Muscle of leg (tissue), 16 donors: ENCODE measurements at places on chromosomes 2 and 18.
A peak's percentile ranks its signal among the peaks of the same experiment; 100 is the strongest.

DNA sequence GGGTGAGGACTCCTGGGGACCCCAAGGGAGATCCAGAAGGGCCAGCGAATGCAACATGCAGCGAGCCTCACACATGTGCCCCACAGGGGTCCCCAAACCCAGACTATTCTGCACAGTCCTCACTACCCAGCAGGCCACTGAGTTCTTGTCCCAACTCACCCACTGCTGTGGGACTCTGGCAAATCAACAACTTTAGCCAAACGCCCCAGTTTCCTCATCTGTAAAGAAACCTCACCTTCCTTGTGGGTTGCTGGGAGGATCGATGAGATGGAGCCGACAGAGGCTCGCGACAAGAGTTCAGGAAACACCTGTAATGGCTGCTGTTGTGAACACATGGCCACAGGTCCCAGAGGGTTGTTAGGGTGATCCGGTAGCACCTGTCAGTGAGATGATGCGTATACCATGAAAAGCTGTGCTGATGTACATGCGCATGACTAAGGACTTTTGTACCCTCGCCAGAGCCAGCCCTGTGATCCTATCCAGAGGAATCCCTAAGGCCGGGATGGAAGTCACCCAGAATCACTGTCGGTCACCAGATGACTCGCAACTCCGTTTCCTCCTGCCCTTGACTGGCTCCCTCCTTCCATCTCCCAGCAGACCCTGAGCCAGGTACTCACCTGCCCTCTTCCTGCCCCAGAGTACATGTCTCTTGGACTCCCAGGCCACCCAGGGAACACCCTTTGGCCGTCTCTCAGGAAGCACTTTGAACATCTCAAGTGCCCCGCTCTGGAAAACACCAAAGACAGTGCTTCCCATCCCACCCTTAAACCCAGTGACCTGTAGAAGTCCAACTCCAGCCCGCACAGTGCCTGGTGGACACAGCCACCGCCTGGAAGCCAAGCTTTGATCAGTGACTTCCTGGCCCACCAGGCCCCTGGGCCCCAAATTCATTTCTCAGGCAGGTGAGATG lies 103.3 kb upstream of the ID2 start:
- no peak for DNase-seq

GRCh38 chr2:68951899-68952298 lies 794 bp downstream of the GKN2 start:
- DNase-seq = no peak

- no peak for DNase-seq
Measured at GRCh38 chr2:60125611-60126426, 427.6 kb downstream of the BCL11A start.

GRCh38 chr2:118202707-118203303 lies 114.5 kb downstream of the INSIG2 start:
- DNase-seq = peak; percentile 70

DNA sequence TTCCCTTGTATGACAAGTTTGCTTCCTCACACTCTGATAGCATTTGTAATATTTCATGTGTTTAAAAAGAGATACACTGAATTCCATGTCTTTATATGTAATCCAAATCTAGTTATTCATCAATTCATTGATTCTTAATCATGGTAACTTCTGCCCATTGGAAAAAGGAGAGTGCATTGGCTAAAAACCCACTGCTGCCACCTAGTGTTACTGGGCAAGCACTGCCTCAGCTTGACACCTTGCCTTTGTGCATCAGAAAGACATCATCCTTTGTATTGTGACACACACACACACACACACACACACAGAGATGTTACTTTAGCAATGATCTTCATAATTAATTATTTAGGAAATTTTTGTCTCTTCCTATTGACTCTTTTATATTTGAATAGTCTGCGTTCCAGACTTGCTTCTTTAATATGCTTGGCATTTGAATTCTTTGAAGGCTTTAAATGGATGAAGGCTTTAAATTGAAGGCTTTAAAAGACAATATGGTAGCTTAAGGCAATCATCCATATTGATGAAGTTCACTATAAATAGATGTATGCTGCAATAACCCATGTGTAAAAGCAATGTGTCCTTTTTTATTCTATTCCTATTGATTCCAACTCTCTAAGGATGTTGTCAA lies 414.2 kb upstream of the CHST9 start:
- peak; percentile 49 for DNase-seq

DNA sequence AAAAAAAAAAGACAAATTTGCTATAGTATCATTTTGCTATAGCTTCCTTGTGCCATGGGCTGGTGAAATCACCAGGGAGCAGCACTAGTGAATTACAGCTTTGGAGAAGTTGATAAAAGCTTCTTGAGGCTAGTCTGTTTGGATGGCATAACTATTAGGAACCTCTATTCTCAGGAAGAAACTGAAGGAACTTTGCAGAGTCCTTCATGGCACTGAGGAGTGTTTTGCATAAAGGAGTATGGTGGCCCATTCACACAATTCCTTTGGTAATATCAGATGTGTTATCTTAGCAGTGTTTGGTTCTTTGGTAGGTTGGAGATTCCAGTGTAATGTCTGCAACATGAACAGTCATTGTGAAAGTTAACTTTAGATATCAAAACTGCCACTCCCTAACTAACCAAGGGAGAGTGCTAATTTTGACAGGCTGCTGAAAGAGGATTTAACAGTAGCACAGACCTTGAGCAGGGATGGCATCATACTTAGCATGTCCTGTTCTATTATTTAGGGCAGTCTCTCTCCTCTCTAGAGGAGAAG lies 76.6 kb upstream of the ZFP36L2 start:
- DNase-seq = no peak

DNA sequence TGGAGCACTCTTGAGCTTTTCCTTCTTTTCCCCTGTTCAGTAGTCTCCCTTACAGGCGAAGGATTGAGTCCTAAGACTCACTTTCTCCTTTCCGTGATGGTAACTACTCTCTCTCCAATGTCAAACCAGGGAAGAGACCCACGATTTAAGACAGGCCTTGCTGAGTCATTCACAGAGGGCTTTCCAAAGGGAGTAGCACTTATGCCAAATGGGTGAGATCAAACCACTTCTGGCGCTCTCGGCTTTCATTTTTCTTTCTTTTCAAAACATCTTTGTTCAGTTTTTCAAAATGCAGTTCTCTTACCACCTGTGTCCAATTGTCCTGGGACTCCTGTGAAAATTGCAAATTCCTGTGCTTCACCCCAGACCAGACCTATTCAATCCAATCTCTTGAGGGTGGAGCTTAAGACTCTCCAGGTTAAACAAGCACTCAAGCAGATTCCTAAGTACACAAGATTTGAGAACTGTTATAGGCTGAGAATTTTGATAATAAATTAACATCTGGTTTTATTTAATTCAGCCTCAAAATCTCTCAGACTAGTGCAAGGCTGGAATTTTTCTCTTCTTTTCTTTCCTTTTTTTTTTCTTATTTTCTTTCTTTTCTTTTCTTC lies 14.4 kb upstream of the MRPL19 start:
- peak; percentile 33 for DNase-seq

DNA sequence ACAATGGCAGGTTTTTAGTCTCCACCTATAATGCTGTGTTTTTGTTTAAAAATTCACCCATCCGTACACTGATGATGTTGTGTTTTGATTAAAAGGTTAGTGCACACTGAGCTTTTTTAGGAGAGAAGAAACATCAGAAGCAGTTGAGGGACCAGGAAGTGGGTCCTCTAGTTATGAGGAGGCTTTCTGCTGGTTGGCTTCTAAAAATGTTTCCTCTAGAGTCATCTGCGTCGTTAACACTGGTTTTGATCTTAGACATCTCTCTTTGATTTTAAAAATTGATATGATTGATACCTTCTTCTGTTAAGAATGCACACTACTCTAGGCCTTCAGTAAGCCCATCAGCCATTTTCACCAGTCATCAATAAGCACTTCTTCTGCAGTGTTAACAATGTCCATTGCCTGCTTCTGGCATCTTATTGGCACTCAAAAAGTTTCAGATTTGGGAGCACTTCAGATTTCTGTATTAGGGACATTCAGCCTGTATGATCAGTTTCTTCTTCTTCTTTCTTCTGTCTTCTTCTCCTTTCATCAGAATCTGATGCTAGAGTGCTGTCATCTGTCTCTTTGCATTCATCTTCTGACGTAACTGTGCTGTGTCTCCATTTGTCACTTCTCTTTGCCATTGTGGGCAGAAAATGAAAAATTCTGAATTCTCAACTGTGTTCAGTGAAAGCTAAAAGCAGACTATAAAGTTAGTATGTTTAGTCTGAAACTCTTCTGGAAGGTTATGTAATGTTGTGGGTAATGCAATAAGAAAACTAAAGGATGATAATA lies 56.3 kb downstream of the PHLPP1 start:
- DNase-seq = no peak

- no peak for DNase-seq
Measured at GRCh38 chr2:42841344-42841743, 49.0 kb upstream of the HAAO start.

DNA sequence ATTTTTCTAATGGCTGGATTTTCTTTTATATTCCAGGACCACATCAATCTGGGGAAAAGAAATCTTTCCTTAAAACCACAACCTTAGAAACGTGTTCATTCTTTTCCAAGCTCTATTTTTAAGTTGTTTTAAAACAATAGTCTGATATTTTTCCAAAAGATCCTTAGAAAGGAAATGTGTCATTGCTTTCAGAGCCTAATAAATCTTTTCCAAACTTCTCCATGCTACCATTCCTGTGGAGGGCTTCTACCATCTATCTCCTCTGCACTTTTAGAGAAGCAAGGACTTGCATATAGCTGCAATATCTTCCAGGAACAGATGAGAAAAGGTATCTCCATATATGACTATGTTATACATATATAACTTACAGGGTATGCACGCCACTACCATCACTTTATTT lies 21.2 kb downstream of the WDFY1 start:
- no peak for DNase-seq

GRCh38 chr18:48698707-48699106 lies 159.9 kb downstream of the CTIF start:
- DNase-seq = no peak

GRCh38 chr18:58221060-58221725 lies 177.2 kb downstream of the NEDD4L start:
- no peak for DNase-seq

DNA sequence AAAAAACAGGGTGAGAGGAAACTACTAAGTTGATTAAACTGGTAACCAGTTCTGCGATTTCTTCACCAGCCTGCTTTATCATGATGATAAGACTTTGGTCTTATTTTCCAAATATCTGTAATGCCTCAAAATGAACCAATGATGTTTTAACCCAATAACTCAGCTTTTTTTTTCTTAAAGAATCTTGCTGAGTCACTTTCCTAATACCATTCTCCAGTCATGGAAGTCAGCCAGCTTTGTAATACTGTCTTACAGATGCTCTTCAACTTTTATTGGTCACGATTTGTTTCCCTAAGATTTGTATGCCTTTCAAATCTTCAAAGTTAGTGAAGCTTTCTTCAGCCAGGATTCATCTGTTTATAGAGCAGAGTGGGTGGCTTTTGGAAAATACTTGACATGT lies 47.7 kb upstream of the SMIM21 start:
- DNase-seq = peak; percentile 65

DNA sequence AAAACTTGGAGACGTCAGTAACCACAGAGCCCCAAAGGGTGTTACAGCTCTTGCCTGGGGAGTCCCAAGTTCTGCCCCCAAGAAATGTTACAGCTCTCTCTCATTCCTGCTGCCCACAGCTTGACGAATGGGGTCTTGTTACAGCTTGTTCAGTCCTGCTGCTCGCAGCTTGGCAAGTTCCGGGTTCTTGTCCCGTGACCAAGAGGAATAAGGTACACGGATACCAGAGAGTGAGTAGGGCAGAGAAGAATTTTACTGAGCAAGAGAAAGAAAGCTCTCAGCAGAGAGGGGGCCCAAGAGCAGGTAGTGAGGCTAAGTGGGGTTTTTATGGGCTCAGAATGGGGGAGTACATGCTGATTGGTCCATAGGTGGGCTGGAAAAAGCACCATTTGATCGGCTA lies 27.2 kb downstream of the SLC39A6 start:
- no peak for DNase-seq

DNA sequence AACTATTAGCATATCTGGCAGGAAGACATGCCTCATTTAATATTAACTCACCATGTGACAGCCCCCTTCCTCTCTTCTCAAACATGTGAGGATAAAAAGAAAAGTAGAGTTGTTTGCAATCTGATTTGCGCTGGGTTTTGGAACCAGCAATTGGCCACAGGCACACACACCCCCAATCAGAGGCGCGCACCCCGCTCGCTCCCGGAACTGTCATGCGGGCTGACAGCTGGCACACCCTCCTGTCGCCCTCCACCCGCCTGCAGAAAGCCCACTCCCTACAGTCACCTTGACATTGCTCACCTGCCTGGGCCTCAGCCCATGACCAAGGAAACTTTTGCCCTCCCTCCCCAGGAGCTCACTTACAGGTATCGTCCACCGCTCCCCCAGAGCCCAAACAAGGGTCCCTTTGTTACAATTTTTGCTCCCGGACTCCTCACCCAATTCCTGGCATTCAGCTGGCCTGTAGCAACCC lies 1.1 kb downstream of the COBLL1 start:
- DNase-seq = peak; percentile 51

DNA sequence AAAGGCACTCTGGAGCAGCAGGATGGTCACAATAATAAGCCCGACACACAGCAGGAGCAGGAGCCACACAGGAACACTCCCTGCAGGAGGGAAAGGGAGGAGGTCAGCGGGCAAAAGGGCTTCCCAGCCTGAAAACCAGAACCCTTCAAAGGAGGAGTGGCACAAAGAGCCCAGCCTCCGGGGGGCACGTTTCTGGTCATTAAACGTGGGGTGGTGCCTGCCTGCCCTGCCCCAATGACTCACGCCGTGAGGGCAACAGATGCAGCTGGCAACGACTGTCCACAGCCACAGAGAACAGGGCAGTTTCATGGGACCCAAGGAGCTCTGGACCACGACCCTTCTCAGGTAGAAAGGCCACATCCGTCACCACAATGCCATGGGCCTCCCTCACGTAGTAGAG lies 3.0 kb downstream of the PREB start:
- no peak for DNase-seq

DNA sequence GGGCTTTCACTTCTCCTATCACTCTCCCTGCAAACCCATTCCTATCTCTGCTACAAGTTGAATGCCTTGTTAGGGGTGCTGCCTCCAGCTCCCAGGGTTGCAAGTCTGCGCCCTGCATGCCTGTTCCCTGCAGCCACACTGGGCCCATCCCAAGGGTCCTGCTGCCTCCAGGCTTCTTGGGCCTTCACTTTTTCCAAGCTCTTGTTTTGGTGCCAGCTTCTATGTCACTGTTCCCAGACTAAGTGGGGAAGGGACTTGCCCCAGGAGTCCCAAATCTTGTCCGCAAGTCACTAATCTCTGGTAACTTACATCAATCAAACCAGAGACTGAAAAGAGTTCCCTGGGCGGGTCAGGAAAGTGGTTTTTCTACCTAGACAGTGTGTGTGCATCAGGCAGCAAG lies 65.4 kb downstream of the ZCCHC2 start:
- no peak for DNase-seq

DNA sequence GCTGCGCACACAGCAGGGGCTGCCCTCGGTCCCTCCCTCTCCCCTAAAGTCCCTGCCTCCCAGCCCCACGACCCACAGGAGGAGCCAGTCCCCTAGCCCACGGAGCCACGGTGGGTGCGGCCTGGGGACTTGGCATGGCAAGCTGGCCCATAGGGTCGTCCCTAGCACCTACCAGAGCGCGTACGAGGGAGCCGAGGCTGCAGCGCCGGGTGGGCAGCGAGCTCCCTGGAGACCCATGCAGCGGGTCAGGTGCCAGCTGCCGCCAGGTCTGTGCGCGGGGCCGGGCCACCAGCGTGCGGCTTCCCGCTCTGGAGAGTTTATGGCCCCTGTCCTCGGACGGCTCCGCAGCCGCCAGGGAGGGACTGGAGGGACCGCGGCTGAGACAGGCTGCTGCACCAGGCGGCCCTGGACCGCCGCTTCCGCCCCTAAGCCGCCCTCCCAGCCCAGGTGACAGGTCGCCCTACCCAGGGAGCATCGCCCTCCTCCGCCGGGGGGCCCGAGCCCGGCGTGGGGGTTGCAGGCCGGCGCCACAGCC lies 273.6 kb downstream of the CCDC74A start:
- peak; percentile 0 for DNase-seq
